MCF 10A (cell line): ENCODE measurements at places on chromosomes 13 and 19. TPM values are rescaled to one million over a fixed set of nuclear protein-coding genes. Genes with fewer than 3 reads are reported as not detected.

POU2F2 gene
- total RNA-seq = 0.49 and 0.70 TPM in 2 replicates

TEX26 gene
- not detected in 2 replicates for total RNA-seq

NLRP9 gene
- not detected in 2 replicates for total RNA-seq

MEIOSIN gene
- not detected in 2 replicates for total RNA-seq

GRCh38 chr19:45515081-45515624 lies 7.9 kb downstream of the VASP start:
- no peak for DNase-seq

DNA sequence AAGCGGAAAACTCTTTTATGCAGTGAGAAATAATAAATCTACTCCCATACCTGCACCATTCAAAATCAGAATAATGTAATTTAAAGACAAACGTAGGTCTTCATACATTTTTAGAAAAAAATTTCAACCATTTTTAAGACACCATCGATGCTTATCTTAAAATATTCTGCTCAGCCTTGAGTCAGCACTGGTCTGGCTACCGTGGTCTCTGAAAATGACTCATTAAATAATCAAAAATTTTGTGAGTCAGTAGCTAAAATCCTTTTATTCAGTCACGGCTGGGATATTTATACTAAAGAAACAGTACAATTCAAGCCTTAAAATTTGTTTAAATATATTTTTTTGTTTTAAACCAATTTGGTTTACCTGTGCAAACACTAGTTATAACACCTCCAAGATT lies 2862.8 kb upstream of the PCDH20 start:
- DNase-seq = peak; percentile 46

GRCh38 chr13:88526853-88527215 lies 855.7 kb downstream of the SLITRK5 start:
- DNase-seq = no peak

DNA sequence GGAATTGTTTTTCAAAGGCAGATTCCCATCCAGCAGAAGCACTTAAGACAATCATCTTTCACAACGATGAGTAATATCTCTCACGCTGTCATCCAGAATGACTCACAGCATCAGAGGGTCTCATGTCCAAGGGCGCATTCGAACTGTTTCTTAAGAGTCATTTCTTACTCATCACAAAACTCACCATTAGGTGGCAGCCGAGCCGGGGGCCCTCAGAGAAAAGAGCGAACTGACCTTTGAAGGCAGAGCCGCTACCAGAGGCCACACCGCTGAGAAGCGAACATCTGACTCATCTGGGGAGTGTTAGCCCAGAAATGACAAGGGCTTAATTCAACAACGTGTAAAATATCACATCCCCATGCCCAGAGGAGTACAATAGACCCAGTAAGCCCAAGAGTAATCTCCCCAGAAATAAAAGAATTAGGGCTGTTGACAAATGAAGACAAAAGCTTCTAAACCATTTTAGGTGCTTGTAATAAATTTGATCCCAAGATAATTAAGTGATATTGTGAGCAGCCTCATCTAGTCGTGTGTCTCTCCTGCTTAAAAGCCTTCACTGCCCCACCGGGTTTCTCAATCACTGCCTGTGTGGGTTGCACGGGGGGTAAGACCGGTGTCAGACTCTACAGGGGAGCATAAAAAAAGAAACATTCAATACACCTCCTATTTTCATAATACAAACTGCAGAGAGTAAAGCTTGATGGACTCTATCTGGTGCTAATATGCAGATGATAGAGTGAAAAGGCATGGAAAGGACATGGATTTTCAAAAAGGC lies 96.2 kb downstream of the CYSLTR2 start:
- DNase-seq = peak; percentile 99

DNA sequence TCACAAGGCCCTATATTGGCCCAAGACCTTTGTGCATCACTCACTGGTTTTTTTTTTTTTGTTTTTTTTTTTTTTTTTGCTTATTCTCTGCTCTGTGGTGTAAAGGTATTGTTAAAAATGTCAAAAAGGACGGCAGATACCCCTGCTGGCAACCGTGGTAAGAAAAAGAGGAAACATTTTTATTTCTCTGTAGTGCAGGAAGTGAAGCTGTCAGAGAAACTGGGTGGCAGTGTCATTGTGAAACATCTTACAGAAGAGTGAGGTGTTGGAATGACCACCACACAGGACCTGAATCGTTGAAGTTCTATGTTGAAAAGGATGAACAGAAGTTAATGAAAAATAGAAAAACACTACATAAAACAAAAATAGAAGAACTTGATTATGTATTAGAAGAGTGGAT lies 346.4 kb downstream of the FGF9 start:
- no peak for DNase-seq
